Lower lobe of right lung (tissue), 2 donors: ENCODE measurements at places on chromosomes 2 and 18.

DNA sequence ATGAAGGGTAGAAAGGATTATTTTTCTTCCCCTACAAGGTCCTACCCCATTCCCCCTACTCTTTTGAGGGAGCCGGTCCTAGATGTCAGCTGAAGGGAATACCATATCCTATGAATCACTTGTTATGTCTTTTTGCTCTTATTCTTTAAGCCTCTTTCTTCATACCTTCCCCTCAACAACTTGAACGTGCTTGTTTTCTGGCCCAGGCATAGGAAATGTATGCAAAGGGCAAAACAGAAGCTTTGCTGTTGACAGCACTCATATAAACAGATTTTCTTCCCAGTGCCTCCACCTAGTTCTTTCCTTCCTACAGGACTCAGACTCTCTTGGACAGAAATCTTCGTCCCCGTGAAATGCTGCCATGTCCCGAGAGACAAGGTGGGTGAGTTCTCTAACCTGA, 64.6 kb downstream of the TMEM17 start:
- no peak for DNase-seq

DNA sequence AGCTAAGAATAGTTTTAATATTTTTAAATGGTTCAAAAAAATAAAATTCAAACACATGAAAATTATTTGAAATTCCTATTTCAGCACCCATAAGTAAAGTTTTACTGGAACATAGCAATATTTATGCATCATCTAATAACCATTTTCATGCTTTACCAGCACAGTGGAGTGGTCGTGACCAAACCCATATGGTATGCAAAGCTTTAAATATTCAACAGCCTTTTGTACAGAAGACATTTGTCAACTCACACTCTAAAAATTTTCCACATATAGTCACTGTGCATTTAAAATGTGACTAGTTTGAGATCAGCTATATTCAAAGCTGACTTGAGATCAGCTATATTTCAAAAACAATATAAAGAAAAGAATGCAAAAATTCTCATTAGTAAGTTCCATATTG, 46.2 kb downstream of the PUM2 start:
- no peak for DNase-seq

- no peak for DNase-seq
These were observed 79.5 kb downstream of the SLC8A1 start for GRCh38 chr2:40372283-40372985.

DNA sequence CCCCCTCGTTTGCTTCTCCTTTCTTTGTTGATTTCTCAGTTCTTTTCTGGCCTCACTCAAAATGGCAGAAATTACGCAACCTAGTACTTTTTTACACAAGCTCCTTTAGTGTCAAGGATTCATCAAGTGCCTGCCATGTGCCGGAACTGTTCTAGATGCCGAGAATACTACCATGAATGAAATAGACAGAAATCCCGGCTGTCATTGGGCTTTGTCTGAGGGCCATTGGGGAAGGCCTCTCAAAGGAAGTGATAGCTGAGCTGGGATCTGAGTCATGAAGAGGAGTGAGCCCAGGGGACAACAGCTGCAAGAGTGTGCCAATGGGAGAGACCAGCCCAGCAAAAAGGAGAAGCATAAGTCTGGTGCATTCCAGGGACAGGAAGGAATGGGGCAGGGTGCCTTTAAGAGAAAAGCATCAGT, 34.3 kb upstream of the PPP1CB start:
- peak; percentile 74 for DNase-seq

- DNase-seq = no peak
These were observed 166.2 kb downstream of the FTCDNL1 start for GRCh38 chr2:199684832-199685231.

- DNase-seq = no peak
These were observed 38.6 kb upstream of the GPAT2 start for GRCh38 chr2:96073170-96073775.

- DNase-seq = no peak
These were observed 165.3 kb downstream of the SNTG2 start for GRCh38 chr2:1115843-1116539.

GRCh38 chr2:122851161-122851560, 1095.7 kb downstream of the TSN start:
- DNase-seq = no peak

- no peak for DNase-seq
These were observed 560.2 kb upstream of the LRATD1 start for GRCh38 chr2:14072338-14072737.

GRCh38 chr2:240396623-240397541, 38.6 kb upstream of the GPC1 start:
- peak; percentile 26 for DNase-seq

- no peak for DNase-seq
These were observed 1167.5 kb upstream of the ACVR2A start for GRCh38 chr2:146677280-146677679.

DNA sequence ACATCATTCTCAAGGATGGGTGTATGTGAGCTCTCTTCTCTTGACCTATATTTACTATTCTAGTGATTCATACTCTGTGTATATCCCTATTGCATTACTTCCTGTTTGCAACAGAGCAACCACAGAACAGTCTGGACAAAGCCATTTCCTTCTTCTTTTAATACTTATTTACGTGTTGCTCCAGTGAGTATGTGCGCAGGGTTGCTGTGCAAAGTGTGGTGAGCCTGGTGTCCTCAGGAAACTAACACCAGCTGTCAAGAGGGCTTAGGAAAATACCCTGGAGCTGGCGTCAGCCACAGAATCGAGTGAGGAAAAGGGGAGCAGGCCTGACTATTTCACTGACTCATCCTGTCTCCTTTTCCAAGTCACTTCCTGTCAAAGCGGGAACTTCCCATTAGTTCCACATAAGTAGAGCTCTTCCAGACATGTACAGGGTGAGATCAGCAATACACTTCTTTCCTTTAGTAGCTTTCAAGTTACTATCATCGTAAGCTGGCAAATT, 214.1 kb upstream of the COPS8 start:
- DNase-seq = peak; percentile 74

DNA sequence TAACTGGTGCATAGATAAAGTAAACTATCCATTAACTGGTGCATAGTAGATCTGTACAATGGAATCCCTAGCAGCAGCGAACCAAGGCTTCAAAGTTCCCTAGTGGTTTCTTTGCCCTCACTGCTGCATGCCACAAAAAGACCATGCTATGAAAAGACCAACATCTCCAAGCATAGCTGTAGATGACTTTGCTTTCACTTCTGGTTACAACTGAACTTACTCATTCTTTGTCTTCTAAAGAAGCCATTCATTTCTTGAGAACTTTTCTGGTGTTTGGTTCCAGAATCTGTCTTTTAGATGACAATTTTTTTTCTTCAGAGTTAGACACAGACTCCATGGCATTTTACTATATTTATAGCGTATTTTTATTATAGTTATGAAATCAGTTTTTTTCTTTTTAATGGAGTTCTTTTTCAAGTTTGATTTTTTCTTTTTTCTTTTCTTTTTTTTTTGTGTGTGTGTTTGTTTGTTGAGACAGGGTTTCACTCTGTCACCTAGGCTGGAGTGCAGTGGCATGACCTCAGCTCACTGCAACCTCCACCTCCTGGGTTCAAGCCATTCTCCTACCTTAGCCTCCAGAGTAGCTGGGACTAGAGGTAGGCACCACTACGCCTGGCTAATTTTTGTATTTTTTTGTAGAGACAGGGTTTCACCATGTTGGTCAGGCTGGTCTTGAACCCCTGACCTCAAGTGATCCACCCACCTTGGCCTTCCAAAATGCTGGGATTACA, 63.6 kb downstream of the SLC35F5 start:
- no peak for DNase-seq

DNA sequence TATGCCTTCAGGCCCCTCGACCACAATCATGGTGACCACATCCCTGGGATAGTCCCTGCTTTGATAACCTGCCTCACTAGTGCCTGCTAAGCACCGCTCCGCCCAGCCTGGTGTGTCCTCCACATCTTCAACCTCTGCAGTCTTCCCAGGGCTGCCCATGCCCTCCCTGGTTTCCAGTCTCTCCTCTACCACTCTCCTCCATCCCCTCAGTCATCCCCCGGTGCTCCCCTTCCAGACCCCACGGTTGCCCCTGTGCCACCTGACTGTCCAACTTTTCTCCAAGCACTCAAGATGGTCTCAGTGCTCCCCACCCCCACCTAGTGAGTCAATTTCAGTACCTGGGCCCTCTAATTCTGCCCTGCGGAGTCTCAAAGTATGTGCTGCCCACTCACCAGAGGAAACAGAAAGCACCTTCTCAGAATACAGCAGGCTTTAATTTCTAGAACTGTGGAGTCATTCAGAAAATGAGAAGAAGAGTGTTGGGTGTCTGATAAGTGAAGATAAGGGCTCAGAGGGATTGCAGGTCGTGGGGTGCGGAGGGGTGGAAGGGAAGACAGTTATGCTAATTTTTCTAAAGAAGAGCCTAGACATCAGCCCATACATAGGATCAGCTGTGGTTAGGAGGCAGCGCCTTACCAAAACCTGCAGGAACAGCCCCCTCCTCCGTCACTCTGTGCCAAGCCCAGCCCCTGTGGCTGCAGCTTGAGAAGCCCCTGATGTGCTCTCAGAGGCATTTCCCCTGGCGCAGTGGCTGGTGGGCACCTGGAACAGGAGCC, 53.6 kb upstream of the CAB39 start:
- no peak for DNase-seq

- DNase-seq = no peak
These were observed 82.3 kb downstream of the INPP5D start for GRCh38 chr2:233142355-233142897.

- DNase-seq = no peak
These were observed 41.7 kb downstream of the ZDBF2 start for GRCh38 chr2:206316141-206316540.

- no peak for DNase-seq
These were observed 15.4 kb upstream of the FOSL2 start for GRCh38 chr2:28377195-28377816.

DNA sequence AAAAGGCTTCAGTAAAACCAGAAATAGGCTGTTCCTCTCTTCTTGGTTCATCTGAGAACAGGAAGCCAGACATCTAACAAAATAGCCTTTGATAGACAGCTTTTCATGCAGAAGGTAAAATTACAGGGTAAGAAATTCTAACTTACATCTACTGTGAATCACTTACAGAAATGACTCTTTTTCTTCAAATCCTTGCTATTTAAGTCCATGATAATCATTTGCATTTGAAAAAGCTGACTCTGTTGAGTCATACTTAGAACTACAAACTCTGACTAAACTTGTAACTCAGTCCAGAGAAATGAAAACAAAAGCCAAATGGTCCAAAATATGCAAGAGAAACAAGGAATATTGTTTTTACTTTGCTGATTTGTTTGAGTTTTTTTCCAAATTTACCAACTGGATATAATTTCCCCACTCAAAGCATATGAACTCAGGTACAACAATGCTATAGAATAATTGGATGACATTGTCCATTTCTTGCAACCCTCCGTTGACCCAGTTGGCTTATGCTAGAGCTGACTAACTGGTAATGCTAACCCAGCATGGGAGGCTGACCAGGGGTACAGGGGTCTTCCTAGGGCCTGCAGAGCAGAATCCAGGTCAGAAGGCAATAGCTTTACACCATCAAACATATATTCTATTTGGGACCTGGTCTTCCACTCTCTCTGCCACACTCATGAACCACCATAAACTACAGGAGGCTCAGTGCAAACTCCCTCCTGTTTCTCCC, 18.8 kb upstream of the MREG start:
- DNase-seq = no peak

GRCh38 chr18:49321271-49321670, 139.2 kb downstream of the DYM start:
- no peak for DNase-seq

DNA sequence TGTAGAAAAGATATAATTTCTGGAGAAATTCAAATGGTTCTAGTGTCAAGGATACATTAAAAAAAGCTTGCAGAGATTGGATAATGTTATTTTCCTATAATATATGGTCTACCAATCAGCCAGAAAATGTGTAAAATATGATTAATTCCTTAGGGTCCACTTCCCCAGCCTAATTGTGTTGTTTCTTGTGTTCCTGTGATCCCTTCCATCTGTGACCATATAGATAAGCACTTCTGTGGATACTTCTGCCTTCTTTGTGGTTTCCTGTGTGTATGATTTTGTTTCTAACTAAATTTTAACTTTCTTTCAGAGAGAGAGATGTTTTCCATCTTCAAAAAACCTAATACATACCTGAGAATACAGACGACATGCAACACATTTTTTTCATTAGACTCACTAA, 367.1 kb upstream of the PIK3C3 start:
- no peak for DNase-seq

DNA sequence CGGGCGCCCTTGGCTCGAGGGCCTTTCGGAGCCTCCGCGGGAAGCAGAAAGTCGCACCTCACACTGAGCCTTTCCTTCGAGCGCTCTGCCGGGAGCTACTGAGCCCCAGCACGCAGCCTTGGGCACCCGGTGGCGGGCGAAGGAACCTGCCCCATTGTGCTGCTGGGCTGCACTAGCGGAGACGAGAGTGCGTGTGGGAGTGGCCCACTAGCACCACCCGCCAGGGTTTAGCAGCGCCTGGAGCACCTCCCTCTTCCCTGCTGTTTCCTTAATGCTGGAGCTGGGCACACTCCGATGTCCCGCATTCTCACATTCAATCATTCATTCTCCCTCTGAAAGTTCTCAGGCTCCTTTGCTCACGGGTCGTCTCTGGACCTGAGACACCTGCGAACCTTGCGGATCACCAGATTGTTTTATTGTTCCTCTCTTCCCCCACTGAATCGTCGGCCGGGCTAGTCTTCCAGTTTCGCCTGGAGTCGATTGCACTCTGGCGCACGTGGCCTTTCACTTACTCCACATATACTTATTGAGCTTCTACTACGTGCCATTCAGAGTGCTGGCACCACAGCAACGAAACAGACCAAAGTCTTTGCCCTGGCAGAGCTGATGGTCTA, 8.5 kb upstream of the PAX3 start:
- no peak for DNase-seq

DNA sequence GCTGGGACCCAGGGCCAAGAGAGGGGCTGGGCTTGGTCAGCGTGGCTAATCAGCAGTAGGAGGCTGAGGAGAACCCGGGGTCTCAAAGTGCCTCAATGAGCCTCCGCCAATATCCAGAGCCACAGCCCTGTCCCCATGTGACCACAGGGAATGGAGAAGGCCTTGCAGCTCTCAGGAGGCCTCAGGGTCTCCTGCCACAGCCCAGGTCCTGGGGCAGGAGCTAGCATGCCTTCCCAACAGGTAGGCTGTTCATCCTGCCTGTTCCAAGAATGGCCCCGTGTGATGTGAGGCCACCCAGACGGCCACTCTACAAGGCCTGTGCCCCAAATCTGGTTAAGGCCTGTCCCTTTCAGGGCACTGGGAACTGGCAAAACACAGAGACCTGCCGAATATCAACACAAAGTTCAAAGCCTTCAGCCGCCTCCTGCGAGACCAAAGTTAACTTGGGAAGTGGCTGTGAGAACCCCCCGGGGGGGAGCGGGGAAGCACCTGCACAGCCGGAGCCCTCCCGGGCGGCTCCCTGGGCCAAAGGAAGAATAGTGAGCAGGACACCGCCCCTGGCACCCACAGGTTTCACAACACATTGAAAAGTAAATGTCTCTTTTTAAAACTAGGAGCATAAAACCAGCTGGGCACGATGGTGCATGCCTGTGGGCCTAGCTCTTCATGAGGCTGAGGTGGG, 4.5 kb upstream of the LIMS2 start:
- no peak for DNase-seq

GRCh38 chr2:42964439-42965083, 172.2 kb upstream of the HAAO start:
- peak; percentile 65 for DNase-seq
